Hepatocyte (in vitro differentiated cells): ENCODE measurements at places on chromosomes 6 and 20.

- DNase-seq: no peak
Observed at GRCh38 chr20:19562426-19562825, 195.6 kb upstream of the RIN2 start.

- DNase-seq: no peak
Observed at GRCh38 chr20:37856932-37857660, 45.8 kb upstream of the VSTM2L start.

GRCh38 chr6:27242589-27243265, 4.8 kb upstream of the PRSS16 start:
- no peak for DNase-seq

- DNase-seq: no peak
Observed at GRCh38 chr20:32553618-32554017, 31.5 kb downstream of the NOL4L start.

- DNase-seq: no peak
Observed at GRCh38 chr6:16837217-16837972, 76.1 kb upstream of the ATXN1 start.

- DNase-seq: no peak
Observed at GRCh38 chr6:169965657-169966311, 214.4 kb downstream of the ERMARD start.

GRCh38 chr20:5918856-5919625, 31.3 kb downstream of the TRMT6 start:
- DNase-seq: no peak

- DNase-seq: no peak
Observed at GRCh38 chr6:125097186-125097585, 56.4 kb upstream of the TPD52L1 start.
